Activated CD4-positive, alpha-beta T cell treated with anti-CD3 and anti-CD28 coated beads, Interleukin-2, amount 10 ng/mL, durations not matched to agents 24 days and 14 days (primary cell): ENCODE measurements at places on chromosomes 7 and 10.

DNA sequence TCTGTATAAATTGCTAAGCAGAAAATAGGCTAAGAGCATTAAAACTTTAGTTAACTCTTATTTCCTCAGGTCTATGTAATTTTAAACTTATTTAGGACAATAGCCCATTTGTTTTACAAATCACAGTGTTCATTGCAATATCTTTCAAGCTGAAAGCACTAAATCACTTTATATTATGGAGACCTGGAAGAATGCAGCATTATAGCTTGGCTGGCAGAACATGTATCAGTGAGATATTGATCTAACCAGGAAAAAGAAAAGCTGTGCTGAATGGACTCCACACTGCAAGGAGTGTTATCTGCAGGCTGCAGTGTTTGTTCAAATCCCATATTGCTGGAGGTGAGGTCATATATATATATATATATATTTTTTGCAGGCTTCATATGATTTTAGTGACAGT is 517.5 kb downstream of the NRG3 start:
- DNase-seq: no peak

DNA sequence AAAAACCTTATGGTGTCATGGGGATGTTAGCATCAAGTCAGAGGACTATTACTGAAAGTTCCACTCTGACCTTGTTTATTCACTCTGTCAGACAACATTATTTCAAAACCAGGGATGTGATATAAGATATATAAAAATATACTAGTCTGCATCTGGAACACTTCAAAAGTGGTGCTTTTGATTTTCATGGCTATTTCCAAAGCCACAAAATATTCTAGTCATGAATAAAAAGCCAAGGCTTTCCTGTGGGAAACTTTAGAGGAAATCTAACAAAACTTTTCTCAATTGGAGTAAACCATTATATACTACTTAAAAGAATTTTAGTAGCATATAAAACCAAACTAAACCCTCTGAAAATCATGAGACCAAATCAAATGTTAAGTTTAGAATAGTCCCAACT is 205.2 kb downstream of the TMEM26 start:
- no peak for DNase-seq

DNA sequence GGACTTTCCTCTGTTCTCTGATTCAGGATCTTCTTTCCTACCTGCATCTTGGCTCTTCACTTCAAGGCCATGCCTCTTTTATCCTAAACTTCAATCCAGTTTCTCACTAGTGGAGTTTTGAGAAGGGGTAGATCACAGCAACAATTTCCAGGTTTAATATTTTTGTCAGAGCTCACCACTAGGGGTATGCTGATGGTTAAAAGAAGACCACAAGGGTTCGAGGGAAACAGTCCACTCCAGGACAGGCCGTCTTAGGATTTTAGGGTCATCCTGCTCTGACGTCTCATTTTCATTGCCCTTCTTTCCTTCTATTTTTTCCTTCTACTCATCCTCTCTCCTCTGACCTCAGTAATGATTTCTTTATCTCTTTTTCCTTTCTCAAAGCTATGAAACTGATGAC is 11.3 kb downstream of the STAG3 start:
- DNase-seq: no peak

DNA sequence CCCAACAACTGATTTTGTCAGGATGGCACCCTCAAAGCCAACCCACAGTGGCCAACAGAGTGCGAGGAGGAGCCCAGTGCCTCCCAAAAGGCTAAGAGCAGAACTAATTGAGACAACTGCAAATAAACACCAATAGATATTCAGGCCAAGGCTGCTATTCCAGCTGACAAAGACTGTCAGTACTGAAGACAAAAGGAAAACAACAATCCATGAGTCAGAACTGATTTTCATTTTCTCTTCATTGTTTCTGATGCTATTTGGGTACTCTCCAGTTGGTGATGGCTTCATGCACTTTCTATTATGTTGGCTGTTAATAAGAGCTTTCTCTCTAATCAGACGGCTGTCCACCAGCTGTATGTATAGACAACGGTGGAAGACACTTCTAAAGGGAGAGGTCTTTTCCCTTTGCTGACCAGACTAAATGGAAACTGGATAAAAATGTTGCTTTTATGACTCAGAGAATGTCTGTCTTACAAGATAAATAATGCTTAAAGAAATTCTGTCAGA is 515.9 kb downstream of the PARD3 start:
- DNase-seq: no peak

- no peak for DNase-seq
Observed at GRCh38 chr7:157132796-157133195, 5.9 kb upstream of the UBE3C start.

DNA sequence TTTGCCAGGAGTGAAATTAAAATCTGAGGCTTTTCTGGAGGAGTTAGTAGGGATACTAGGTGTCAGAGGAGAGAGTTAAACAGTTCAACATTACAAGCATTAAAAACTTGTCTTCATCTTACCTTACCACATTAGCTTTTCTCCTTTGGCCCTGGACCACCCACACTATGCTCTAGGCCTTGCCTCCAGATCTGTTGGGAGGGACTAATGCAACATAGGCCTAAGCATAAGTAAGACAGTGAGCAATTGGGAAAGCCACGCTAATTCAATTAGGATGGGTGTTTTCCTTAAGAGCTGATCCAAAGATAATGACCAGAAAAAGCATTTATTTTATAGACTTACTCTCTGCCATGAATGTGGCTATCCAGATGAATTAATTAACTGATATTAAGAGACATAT is 158.9 kb downstream of the ELMO1 start:
- DNase-seq: no peak

DNA sequence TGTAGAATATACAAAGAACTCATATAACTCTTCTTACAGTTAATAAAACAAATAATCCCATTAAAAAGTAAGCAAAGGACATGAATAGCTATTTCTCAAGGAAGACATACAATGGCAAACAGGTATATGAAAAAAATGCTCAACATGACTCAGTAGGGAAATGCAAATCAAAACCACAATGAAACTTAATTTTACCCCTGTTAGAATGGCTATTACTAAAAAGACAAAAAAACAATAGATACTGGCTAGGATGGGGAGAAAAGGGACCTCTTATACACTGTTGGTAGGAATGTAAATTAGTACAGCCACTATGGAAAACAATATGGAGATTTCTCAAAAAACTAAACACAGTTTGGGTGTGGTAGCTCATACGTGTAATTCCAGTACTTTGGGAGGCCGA is 37.8 kb downstream of the HERPUD2 start:
- DNase-seq: no peak

DNA sequence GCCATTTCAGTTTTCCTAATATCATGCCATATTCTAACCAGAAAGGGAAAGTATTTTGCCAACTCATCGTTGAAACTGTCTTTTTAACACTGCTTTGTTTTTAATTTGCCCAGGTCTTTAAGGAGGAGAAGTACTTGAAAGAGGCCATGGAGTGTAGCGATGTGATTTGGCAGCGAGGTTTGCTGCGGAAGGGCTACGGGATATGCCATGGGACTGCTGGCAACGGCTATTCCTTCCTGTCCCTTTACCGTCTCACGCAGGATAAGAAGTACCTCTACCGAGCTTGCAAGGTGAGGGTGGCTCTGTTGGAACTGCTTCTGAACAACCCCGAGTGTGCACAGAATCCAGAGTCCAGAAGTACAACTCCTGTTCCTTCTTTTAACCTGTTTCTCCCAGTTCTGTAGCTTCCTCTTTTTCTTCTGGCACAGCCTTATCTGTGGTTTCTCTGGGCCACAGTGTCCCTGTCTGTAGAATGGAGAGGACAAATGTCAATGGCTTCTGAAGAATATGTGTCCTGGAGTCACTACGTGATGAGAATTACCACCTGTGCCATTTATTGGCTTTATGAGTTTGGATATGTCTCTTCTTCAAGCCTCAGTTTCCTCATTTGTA is 60.1 kb downstream of the LANCL2 start:
- DNase-seq: no peak

DNA sequence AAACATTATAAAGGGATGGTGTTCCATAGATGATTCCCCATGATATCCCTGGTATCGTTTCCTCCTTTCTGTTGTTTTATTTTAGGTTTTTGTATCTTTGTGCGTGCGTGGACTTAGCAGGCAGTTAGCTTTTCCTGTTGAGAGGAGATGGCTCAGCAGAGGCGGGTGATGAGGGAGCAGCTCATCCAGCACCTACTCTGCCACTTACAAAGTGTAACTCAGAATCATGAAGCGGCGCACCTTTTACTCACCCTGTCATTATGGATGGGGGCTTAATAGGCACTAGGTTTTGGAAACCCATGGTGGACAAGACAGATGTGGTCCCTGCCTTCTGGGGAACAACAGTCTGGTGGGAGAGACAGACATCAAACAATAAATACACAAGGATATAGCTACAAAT is 17.1 kb downstream of the FAM241B start:
- DNase-seq: no peak

GRCh38 chr7:30173058-30173897 is 38.5 kb downstream of the MTURN start:
- DNase-seq: no peak

- no peak for DNase-seq
Observed at GRCh38 chr10:75428434-75429158, 2.8 kb upstream of the LRMDA start.

- DNase-seq: no peak
Observed at GRCh38 chr7:78006063-78006755, 207.6 kb downstream of the PHTF2 start.

- DNase-seq: no peak
Observed at GRCh38 chr10:127414024-127414423, 135.1 kb upstream of the NPS start.

GRCh38 chr10:4981722-4982471 is 18.7 kb downstream of the AKR1C1 start:
- DNase-seq: no peak

DNA sequence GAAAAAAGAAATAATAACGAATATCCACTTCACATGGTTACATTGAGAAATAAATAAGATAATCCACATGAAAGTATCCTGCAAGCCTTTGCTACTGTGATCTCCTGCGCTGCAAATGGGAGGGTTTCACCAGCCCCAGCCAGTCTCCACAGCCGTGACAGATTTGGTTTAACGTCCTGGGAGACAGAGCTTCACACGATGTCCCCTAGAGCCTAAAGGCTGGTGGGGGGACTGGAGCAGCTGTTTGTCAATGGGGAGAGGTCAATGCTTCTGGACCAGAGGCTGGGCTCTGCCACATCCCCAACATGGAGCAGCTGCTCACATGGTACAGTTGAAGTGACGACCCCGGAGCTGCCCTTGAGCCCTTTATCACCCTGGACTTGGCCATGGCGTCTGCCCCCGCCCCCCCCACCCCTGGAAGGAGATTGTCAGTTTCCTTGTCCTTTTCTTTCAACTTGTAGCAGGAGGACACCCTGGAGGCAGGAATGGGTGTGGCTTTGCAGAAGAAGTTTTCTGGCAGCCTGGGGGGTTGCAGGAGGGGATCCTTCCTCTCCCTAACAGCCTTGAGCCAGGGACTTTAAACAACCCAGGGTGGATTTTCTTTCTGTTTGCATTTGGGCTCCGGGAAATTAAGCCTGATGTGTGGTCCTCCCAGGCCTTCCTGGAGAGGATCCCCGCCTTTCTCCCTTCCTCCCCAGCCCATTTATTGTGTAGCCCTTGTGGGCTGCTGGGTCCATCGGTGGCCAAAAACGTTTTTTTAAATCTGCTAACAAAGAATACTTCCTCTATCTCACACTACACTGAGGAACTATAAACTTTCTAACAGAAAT is 37.0 kb upstream of the MXI1 start:
- DNase-seq: no peak

DNA sequence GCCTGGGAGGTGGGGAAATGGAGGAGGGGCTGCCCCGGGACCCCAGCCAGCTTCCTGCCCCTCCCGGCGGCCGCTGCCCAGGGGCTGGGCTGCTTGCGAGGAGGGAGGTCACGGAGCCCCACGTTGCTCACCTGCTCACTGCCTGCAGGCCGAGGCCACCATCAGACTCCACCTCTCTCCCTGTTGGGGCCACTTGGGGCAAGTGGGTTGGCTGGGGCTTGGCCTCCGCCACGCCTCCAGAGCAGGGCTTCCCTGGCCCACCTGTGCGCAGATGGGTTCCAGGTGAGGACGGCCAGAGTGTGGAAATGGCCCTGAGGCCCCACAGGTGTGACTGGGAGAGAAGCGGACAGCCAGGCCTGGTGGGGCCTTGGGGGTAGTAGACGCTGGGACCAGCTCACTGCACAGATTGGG is 82.8 kb upstream of the DIP2C start:
- DNase-seq: peak; percentile 39

DNA sequence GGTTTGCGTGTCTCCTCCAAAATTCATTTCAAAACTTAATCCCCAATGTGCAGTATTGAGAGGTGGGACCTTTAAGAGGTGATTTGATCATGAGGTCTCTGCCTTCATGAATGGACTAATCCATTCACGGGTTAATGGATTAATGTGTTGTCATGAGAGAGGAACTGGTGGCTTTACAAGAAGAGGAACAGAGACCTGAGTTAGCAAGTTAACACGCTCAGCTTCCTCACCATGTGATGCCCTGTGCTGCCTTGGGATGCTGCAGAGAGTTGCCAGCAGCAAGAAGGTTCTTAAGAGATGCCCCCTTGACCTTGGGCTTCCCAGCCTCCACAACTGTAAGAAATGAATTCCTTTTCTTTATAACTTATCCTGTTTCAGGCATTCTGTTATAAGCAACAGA is 3.7 kb upstream of the TCTN3 start:
- DNase-seq: peak; percentile 52

GRCh38 chr7:52794621-52795020 is 240.8 kb upstream of the POM121L12 start:
- DNase-seq: no peak

GRCh38 chr7:41624818-41625217 is 78.1 kb downstream of the INHBA start:
- DNase-seq: no peak

GRCh38 chr7:54878339-54878738 is 119.3 kb upstream of the SEC61G start:
- no peak for DNase-seq

- no peak for DNase-seq
Observed at GRCh38 chr10:95474228-95475002, 86.8 kb downstream of the SORBS1 start.

DNA sequence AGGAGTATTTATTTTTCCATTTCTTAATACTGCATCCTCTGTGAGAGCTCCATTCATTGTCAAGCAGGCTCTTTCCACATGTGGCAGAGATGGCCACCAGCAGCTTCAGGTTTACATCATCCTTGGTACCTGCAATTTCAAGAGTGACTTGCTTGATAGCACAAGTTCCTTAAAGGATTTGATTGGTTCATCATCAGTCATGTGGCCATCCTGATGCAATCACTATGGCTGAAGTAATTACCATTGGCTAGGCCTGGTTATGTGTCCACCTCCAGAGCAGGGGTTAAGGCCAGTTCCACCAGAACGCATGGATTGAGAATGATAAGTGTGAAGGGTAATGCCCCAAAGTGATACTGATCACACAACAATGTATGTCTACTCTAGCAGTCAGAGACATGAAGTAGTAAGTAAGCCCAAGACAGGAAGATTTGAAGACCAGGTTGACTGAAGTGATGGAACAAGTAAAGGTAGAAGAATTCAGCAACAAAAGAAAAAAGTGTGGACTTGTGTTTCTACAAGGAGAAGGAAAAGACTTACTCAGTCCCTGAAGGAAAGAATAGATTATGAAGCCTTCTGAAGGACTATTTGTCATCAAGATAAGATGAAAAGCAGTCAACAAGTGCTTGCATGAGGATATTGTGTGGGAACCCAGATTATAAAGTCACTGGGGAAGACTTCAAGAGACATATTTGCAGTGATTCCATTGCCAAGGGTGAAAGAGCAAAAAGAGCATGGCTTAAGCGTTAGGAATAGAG is 26.4 kb upstream of the PRKAR2B start:
- no peak for DNase-seq

GRCh38 chr7:80106498-80107113 is 28.0 kb upstream of the GNAI1 start:
- DNase-seq: no peak
